ENCODE measurements at places on chromosomes 2 and 18.
A peak's percentile ranks its signal among the peaks of the same experiment; 100 is the strongest.

DNA sequence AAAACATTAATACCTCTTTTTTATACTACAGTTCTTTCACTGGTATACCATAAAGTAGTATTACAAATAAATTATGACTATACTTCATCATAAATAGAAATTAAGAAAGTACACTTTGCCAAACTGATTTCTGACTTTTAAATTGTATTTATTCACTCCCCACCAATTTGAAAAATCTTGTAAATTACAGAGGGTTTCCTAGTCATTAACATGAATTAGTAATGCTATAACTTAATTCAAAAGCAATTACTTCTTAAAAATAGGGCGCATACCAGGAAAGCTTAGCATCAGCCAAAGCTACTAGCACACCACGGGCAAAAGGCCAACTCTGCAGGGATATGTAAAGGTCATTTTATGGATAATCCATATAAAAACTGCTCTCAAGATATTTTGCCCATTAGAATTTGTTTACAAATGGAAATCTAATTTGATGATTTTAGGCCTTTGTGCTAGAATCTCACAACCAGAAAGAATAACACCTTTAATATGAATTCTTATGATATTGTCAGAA is 142.3 kb downstream of the PIGN start:
- DNase-seq: no peak

GRCh38 chr2:66528974-66529724 is 94.2 kb downstream of the MEIS1 start:
- no peak for DNase-seq

GRCh38 chr2:83516503-83516902 is 942.6 kb downstream of the SUCLG1 start:
- DNase-seq: no peak

GRCh38 chr2:3672861-3673678 is 15.1 kb downstream of the ALLC start:
- DNase-seq: no peak

DNA sequence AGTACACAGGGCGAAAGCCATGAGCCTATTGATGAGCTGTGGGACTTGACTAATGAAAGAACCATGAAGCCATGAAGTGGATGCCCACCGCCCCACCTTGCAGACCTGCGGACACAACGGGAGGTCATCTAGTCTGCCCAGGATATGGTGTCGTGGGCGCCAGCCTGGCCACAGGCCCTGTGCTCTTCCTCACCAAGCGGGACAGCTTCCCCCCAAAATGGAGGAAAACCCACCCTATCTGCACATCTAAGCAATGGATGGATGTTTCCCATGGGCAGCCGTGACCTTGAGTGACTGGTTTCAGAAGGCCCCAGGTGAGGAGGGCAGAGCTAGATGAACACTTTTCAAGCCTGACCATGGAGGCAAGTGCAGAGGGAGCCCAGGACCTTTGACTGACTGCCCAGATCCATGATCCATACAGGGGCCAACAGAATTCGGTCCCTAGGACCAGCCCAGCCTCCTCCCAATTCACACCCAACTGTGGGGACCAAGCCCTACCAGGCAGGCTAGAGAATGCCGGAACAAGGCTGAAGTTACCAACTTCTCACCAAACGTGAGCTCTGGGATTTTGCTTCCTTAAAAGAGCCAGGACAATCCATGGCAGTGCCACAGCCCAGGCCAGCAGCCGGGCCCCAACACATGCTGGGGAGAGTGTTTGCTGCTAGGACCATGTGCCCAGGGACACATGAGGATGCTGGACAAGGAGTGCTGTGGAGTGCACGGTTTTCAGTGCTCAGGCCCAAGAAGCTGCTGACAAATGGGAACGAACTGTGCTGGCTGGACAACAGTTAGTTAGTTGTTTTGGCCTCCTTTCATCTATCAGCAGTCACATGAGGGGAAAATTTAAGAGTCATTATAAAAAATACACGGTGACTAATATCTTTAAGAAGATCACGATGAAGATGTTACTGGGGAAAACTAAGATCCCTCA is 249.4 kb downstream of the HDAC4 start:
- no peak for DNase-seq

DNA sequence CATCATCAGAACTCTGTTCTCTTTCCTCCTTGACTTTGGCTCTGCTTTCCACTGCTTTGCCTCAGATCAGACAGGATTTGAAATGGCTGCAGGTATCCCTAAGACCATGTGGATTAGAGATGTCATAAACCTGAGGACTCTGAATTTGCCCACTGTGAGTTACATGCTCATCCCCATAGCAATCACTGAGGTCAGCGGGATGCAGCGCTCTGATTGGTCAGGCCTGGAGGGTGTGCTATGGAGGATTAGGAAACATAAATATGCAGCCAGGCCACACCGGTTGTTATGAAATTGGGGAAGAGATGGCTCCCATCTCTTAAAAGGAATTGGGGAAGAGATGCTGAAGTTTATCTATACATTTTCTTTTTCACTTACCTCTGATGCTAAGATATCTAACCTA is 73.7 kb upstream of the DNAJC10 start:
- DNase-seq: peak; percentile 51

DNA sequence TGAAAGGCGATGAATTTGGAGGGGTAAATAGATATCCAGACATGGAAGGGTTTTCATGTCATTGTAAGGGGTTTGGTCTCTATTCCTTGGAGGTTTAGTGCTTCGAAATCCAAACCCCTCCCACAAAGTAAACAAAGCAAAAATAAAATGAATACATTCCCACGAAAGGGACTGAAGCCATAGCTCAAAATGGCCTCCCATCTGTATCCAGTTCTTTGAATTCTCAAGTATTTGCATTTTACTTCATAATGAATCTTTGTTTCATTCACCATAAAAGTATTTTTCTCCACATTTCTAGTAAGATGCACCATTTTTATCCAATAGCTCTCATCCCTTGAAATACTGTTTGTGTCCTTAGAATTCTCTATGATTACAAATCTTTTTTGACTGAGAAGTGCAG is 103.2 kb upstream of the DTNA start:
- DNase-seq: no peak

- DNase-seq: no peak
Observed at GRCh38 chr18:62925031-62925688, 209.8 kb downstream of the PHLPP1 start.

DNA sequence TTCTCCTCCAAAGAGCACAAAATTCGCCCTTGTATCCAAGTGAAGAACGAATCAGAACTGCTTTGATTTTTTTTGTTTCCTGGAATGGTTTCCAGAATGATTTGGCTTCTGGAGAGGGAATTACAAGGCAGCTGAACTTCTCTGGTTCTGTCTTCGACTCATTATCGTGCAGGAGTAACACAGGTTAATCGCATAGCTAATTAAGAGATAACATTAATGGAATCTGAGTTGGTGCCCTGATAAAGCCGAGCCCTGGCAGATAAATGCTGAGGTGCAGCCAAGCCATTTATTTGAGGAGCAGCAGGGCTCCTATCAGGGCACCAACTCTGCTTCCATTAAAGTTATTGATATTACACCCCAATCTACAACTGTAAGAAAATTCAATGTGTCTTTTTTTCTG is 433.7 kb downstream of the ZNF521 start:
- DNase-seq: no peak

- DNase-seq: no peak
Observed at GRCh38 chr2:19819097-19820065, 82.4 kb downstream of the TTC32 start.

DNA sequence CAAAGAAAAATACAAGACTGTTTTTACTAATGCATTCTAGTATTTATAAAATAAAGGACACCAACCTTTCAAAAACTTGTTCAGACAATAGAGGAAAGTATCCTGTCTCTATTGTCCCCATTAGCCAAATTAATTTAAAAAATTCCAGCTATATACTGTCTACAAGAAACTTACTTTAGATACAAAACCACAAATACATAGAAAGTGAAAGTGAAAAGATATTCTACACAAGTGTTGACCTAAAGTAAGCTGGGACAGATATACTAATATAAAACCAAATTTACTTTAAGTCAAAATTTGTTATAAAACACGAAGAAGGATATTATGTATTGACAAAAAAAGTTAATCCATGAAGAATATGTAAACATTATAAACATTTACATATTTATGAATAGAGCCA is 893.3 kb upstream of the TMEFF2 start:
- no peak for DNase-seq

DNA sequence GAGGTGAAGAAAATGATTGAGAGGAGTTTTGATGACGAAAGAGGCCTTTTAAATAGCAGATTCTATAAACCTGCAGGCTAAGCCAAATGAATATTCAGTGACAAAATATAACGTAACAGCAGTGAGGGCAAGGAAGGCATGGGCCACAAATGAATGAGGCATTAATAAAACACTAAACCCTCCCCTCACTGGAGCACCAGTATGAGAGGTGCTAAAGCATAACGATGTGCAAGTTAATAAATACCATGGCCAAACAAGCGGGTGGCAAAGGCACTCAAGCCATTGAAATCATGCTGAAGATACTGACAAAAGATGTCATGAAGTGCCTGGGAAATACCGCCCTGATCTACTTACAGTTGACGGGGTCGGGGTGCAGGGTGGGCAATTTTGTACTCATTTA is 30.2 kb upstream of the LONRF2 start:
- DNase-seq: no peak

- no peak for DNase-seq
Observed at GRCh38 chr2:228072669-228073068, 108.8 kb downstream of the SPHKAP start.
